ENCODE measurements at places on chromosomes 1 and 21.
A peak's percentile ranks its signal among the peaks of the same experiment; 100 is the strongest.

- DNase-seq: no peak
Measured at GRCh38 chr1:198424441-198424840, 116.0 kb downstream of the ATP6V1G3 start.

GRCh38 chr1:25832336-25833037 lies 12.7 kb downstream of the MTFR1L start:
- DNase-seq: no peak

- no peak for DNase-seq
Measured at GRCh38 chr1:53270107-53270506, 31.8 kb upstream of the MAGOH start.

DNA sequence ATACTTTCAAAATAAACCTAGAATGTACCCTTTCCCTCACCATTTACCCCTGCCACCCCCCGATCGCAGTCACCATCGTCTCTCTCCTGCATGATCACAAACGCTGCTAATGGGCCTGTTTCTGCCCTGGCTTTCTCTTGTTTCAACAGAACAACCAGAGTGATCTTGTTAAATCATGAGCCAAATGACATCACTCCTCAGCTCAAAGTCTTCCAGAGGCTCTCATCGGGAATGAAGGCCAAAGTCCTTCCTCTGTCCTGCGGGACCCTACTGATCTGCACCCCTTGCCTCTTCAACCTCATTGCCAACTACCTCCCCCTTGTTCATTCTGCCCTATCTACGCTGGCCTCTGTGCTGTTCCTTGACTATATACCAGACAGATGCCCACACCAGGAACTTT lies 39.4 kb upstream of the PTGFRN start:
- no peak for DNase-seq

DNA sequence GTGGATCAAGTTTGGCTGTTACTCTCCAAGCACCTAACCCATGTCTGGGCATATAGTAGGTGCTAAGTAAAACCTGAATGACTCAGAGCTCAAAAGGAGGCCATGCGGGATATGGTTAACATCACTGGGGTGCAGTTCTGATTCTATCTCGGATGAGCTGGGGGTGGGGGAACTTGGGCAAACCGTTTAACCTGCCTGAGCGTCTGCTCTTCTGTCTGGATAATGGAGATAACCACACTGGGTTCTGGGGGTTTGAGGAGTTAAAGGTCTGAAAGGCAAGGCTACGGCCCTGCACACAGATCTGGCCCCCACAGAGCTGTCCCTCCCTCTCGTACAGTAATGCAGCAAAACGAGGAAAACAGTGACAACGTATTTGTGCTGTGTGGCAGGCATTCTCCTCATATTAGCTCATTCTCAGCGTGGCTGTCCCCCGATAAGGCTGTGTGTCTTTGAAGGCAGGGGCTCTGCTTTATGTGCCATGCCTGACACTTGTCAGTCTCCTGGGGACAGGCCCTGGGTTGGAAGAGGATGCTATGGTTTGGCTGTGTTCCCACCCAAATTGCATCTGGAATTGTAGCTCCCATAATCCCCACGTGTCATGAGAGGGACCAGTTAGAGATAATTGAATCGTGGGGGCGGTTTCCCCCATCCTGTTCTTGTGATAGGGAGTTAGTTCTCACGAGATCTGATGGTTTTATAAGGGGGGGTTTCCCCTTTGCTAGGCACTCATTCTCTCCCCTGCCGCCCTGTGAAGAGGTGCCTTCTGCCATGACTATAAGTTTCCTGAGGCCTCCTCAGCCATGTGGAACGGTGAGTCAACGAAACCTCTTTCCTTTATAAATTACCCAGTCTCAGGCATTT lies 6.8 kb upstream of the ALDH4A1 start:
- DNase-seq: no peak

DNA sequence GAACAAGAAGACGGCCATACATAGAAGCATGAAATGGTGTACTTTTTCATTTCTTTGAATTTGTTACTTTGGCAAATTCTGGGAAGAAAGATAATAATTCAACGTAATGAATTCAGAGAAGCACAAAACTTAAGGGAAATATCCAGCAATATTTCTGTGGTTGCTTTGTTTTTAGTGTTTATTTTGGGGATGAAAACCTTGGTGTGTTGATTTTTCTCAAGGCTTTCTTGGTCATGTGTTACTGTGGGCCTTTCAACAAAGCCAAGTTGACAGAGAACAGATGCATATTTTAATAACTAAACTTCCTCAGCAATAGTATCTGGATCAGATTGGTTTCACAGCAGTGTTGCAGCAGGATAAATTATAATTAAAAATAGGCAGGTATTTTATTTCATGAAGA lies 273.5 kb downstream of the GPR52 start:
- DNase-seq: no peak

GRCh38 chr1:231242516-231243198 lies 1.6 kb downstream of the GNPAT start:
- DNase-seq: no peak

DNA sequence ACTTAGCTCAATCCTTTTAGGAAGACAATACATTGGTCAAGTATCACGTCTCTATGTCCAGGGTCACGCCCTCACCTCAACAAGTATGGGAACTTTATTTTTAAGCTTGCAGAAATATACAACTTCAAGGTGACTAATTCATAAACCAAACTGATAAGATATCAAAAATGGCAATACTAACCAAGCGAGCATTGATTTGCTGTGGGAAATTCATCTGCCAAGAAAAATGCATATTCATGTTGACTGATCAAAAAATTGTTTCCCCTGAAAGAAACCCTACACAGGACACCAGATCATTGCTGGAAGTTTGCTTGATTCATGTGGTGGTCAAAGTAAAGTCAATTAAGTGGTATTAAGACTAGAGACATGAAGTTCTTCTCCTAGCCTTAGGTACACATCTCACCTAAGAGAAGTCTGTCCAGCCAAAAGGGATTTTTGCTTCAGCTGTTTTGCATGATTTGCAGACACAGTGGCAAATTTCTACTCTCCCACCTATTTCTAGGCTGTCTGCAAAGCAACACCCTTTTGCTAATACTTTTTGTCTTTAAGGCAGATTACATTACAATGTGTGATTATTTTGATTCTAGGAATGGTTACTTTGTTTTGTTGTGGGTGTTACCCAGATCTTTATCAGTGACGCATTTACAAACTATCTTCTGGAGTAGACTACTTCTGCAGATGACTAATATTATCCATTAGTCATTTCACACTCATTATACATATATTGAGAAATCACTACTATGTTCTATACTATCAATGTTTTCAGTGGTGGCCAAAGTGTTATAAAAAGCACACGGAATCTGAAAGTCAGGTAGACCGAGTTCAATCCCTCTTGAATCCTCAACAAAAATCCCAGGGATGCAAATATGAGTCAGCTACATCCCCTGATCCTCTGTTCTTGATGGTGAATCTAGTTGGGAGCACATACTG lies 12.4 kb downstream of the SAMSN1 start:
- no peak for DNase-seq

GRCh38 chr1:224106568-224107281 lies 7.2 kb upstream of the FBXO28 start:
- DNase-seq: peak; percentile 2

- no peak for DNase-seq
Measured at GRCh38 chr1:7538849-7539768, 232.0 kb upstream of the VAMP3 start.

GRCh38 chr1:167555971-167556714 lies 2.6 kb upstream of the CREG1 start:
- DNase-seq: peak; percentile 32

DNA sequence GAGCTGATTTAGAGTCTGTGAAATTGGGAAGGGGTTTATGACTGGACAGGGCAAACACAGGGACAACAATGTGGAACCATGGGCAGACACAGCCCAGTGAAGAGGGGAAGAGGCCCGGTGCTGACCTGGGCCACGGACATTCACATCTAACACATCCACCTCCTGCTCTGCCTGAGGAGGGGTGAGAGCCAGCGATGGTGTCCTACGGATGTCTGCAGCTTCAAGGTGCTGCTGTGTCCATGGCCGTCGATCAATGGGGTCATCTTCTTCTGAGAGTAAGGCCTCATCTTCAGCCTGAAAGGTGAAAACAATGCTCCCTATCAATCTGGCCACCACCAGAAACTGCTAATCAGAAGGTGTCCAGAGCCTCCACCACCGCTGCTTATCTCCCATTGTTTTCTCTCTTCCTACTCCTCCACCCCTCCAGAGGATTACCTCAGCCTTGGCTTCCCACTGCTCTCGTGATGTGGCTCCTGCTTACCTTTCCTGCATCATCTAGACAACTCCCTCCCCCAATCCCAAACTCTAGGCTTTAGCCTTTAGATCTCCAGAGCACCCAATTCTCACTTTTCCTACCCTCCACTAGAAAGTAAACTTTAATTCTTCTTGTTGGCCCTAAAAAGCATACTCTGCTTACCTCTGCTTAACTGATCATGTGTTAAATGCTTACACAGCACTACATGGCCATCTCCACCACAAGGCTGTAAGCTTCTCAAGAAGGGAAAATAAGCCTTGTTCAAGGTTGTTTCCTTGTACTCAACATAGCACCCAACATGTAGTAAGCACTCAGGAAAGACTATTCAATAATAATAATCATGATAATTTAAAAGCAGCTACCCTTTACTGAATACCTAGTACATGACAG lies 24.0 kb upstream of the ADAM30 start:
- no peak for DNase-seq

DNA sequence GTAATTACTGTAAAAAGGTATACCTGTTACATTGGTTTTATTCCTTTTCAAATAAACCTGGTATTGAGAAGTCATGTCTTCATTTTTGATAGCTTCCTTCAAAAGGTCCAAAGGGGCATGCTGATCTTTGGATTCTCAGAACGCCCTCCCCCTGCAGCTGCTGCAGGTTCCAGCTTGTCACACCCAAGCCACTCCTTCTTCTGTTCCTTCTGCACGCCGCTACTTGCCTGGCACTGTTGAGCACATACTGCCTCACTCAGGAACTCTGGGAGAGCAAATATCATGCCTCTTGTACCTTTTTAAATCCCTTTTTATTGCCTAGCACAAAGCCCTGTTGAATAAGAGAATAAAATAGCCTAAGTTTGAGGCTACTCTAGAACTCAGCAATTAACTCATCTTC lies 136.9 kb downstream of the BARHL2 start:
- DNase-seq: no peak

DNA sequence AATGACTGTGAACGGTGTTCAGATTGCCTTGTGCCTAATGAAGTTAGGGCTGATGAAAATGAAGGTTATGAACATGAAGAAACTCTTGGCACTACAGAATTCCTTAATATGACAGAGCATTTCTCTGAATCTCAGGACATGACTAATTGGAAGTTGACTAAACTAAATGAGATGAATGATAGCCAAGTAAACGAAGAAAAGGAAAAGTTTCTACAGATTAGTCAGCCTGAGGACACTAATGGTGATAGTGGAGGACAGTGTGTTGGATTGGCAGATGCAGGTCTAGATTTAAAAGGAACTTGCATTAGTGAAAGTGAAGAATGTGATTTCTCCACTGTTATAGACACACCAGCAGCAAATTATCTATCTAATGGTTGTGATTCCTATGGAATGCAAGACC lies 96.6 kb downstream of the ZFYVE9 start:
- no peak for DNase-seq

- DNase-seq: no peak
Measured at GRCh38 chr1:224432672-224433040, 1.9 kb downstream of the WDR26 start.

DNA sequence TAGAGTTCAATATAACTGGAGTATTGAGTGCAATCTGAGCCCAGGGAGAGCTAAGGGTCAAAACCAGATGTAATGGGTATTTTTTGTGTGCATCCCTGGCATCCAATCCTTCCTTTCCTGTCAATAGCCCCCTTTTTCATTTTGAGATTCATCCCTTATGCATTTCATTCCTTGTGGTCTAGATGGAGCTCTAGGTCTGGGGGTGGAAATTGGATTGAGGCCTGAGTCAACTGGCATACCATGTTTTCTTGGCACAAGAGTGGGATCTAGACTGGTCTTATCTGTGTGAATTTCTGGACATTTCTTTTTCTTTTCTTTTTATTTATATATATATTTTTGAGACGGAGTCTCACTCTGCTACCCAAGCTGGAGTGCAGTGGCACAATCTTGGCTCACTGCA lies 67.3 kb upstream of the RAB3GAP2 start:
- DNase-seq: no peak

GRCh38 chr1:110671361-110671760 lies 3.4 kb downstream of the KCNA3 start:
- DNase-seq: no peak

DNA sequence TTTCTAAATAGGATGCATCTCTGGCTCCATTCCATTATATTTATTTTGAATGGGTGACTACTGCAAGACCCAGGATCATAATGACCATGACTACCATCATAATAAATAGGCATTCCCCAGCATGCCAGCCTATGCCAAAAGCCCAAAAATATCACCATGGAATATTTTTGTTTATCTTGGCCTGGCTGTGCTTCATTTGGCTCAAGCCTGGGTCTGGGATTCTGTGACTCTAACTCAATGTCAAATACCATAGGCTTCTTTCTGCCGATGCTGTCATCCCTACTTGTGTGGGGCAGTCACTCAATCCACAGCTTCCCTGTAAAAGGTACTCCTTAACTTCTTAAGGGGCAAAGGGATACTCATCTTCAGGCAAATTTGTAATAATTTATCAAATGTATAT lies 66.6 kb downstream of the DIRAS3 start:
- DNase-seq: peak; percentile 27

DNA sequence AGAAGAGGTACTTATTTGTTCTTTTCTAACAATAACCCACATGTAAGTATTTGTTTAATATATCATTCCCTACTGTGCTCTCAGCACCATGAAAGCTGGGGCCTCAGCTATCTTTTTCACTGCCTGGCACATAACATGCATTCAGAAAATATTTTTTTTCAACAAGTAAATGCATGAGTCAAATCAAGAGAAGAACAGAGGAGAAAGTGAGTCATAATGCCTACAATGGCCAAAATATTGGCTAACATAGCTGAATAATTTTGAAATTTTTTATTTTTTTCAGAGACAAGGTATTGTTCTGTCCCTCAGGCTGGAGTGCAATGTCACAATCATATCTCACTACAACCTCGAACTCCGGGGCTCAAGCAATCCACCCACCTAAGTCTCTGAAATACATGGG lies 252.2 kb upstream of the ADAMTS5 start:
- no peak for DNase-seq

DNA sequence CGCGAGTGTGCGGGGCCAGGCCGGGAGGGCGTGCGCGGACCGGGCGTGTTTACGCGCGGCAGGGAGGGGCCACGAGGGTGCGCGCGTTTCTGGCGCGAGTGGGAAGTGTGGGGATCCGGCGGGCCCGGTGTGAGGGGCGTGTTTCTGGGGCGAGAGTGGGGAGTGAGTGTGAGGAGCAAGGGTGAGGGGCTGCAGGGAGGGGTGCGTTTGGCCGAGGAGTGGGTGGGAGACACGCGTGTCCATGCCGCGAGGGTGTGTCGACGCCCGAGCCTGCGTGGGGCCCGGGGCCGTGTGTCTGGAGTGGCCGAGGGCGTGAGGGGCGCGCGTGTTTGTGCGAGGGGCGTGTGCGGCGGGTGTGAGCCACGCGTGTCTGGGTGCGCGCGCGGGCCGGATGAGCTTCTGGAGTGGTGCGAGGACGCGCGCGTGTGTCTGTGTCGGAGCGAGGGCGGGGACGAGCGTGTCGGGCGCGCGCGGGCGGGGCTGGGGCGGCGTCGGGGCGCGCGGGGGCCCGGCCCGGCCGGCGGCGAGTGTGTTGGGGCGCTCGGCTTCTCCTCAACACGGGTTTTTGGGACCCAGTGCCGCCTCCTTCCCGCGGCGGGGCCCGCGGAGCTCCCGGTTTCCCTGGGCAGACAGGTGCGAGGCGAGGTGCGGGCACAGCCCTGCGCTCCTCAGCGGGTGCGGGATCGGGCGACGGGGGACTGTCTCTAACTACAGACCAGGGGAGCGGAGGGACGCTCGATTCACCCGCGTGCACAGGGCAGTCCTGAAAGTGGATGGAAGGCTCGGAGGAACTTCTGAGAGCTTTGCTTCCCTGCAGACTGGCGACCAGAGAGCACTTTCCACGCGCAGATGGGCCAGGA lies 65.8 kb upstream of the VAMP3 start:
- no peak for DNase-seq
